ENCODE measurements at places on chromosomes 7 and 10.

GRCh38 chr7:112272921-112273561, 66.5 kb downstream of the ZNF277 start:
- no peak for DNase-seq

GRCh38 chr10:110274072-110274627, 30.6 kb downstream of the SMNDC1 start:
- no peak for DNase-seq

GRCh38 chr7:85103357-85103756, 83.5 kb downstream of the SEMA3D start:
- no peak for DNase-seq

DNA sequence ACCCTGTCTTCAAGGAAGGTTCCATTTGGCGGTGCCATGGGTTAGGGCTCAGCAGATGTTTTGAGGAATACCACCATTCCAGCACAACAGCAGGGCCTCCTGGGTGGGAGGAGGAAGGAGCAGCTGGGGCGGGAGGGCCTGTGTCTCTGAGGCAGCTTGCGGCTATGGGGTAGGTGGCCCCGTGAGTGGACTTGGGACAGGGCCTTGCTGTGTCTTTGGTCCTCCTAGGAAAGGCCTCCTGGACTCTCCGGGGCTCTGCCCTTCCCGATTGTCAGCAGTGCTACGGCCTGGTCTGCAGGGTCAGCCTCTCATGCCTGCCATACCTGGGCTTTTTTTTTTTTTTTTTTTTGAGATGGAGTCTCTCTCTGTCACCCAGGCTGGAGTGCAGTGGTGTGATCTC, 96.7 kb downstream of the PAXIP1 start:
- DNase-seq, result no peak

DNA sequence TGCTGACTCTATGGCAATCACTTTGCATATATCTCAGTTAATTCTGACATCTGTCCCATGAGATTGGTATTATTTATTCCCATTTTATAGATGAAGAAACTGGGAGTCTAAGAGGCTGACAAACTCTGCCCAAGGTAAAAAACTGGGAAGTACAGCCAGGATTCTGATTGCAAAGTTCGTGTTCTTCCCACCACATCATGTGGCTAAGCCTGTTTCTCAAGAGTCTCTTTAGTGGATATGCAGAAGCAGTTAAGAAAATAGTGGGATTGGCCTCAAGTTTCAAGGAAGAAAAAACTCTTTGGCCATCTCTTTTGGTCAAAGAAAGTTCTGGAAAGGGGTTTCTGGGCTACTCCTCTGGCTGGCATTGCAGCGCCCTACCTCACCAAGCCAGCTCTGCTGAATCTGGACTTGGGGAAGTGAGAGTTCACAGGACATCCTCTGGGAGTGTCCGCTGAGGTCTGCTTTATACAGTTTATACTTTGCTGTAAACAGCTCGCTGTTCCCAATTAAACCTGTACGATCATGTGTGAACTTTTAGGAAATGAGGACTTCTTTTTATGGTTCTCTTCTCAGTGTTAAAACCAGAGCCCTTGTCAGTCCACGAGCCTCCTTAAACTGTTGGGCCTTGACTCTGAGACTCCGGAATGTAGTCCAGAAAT, 12.2 kb upstream of the BMPR1A start:
- no peak for DNase-seq

- DNase-seq, result no peak
These were observed 21.8 kb upstream of the MMP21 start for GRCh38 chr10:125797424-125797823.

DNA sequence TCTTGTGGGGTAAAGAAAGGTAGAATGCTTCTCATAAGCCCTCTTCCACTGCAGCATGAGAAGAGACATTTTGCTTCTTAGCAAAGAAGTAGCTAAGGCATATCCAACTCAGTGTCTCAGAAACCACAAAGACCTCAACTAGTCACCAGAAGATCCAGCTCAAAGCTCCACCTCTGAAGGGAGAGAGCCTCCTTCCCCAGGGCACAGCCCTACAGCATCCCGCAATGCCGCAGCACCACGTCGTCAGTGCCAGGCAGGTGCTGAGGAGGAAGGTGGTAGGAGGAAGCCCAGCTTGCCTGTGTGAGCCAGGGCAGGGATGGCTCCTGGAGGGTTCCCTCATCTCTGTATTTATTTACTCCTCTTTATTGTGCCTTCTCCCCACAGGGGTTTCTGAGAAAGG, 385.6 kb upstream of the NPVF start:
- no peak for DNase-seq

DNA sequence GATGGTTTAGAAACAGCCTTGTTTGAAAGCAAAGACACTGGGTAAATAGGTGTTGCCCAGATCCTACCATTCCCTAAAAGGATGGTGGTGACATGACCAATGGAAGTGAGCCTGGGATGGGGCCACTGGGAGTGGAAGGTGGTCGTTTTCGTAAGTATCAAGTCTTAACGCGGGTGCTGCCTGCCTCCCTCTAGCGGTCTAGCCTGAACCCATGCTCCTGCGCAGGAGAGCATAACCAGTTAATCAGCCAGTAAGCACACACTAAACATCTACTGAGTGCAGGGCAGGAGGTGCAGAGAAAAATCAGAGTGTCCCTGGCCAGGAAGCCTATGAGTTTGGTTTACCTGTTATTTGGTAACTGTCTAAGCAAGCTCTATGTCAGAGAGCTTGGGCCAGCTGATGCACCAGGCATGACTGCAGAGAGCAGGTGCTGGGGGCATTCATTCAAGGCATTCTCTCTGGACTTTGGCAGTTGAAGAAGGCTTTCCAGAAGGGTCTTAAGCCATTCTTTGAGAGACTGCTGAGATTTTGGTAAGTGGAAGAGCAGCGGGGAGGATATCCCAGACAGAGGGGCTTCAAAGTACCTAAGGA, 930 bp downstream of the GARIN1A start:
- peak; percentile 66 for DNase-seq

GRCh38 chr7:35556515-35557471, 138.1 kb downstream of the HERPUD2 start:
- no peak for DNase-seq

GRCh38 chr7:102061354-102061945, 225.2 kb upstream of the SH2B2 start:
- DNase-seq, result no peak

DNA sequence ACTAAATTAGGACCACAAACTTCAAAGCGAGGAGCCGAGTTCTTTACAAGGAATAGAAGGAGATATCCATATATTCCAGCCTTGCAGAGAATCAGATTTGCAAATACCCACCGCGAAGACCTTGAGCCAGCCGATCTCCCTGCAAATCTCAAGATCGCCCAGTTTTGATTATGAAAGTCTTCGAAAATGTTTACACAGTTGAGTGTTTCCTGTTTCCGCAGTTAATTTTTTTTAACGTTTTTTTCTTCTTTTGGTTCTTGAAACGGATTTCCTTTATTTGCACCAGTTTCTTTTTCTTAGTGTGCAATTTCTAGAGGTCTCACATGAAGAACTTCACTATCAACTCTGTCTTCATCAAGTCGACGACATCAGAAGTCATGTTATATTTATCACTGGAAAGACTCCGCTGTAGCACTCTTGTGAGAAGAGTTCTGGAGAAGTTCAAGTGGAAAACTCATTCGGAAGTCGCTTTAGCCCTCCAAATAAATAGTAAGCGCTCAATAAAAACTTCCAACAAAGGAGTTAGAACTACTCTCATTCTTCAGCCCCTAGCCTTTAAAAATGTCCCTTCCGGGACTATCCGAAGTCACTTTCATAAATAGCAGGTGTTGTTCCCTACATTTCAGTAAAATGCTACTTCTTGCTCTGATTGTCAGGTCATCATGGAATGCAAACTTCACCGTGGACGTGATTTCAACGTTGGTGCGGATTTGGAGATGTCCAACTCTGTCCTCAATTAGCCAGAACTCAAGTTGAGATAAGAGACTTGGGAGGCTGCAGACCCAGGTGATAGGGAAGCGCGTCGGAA, 11.9 kb upstream of the SPAG6 start:
- DNase-seq, result peak; percentile 48

- DNase-seq, result no peak
These were observed 149.6 kb downstream of the BICC1 start for GRCh38 chr10:58662314-58662713.

GRCh38 chr7:42960762-42961161, 28.6 kb downstream of the MRPL32 start:
- DNase-seq, result no peak

GRCh38 chr10:128875030-128875744, 591.9 kb upstream of the MGMT start:
- DNase-seq, result no peak

GRCh38 chr10:112313234-112313633, 30.0 kb downstream of the TECTB start:
- no peak for DNase-seq

- DNase-seq, result no peak
These were observed 317.5 kb downstream of the DNAJB6 start for GRCh38 chr7:157654350-157654749.

- DNase-seq, result peak; percentile 61
These were observed 62.3 kb downstream of the RAMP3 start for GRCh38 chr7:45219801-45220435.

- no peak for DNase-seq
These were observed 291.1 kb downstream of the GRID1 start for GRCh38 chr10:86075512-86075911.

GRCh38 chr10:119199231-119199992, 8.0 kb upstream of the GRK5 start:
- peak; percentile 72 for DNase-seq

- DNase-seq, result no peak
These were observed 545.4 kb upstream of the FZD8 start for GRCh38 chr10:36187380-36188079.

DNA sequence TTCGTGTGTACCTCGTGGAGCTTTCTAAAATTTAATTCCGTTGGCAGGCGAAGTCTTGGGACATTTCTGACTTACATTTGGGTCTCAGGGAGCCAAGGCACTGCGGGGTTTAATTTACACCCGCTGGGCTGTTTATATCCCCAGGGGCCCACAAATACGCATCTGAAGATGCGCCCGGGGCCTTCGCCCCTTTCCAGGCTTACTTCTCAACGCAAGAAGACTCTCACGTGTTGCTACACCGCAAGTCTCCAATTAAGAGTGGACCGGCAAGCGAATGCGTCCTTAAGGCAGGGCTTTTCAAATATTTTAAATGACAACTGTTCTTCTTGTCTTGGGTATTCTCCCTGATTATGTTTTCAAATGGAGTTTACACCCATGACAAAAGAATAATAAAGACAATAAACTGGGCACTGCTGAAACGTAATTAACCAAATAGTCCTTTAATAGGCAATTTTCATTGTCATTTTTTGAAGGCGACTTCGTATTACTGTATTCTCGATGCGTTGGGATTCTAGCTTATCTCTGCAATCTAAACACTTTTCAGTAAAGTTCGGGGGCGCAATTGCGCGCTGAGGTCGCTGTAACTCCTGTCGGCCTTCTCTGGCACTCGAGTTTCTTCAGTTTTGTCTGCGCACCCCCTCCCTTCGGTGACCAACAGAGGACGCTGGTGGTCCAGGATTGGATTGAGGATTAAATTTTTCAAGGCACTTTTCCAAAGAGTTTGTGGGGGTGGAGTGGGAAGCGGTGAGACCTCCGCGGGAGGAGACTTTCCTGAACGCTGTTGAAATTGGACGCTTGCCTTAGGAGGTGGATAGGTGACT, 837 bp upstream of the IGFBP3 start:
- peak; percentile 85 for DNase-seq

- no peak for DNase-seq
These were observed 48.7 kb downstream of the PDK4 start for GRCh38 chr7:95547361-95548348.

DNA sequence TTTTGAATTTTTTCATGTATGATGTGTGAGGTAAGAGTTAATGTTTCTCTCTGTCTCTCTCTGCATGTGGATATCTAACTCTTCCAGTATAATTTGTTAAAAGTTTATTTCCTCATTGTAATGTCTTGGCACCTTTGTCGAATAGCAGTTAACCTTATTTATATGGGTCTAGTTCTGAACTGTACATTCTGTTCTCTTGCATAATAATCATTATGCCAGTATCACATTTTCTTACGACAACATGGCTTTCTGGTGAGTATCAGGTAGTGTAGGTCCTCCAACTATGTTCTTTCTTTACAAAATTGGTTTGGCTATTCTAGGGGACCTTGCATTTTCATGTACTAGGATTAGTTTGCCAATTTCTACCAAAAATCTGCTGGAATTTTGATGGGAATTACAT, 337.0 kb upstream of the FZD8 start:
- no peak for DNase-seq

- no peak for DNase-seq
These were observed 27.3 kb upstream of the HERPUD2 start for GRCh38 chr7:35722054-35722849.

DNA sequence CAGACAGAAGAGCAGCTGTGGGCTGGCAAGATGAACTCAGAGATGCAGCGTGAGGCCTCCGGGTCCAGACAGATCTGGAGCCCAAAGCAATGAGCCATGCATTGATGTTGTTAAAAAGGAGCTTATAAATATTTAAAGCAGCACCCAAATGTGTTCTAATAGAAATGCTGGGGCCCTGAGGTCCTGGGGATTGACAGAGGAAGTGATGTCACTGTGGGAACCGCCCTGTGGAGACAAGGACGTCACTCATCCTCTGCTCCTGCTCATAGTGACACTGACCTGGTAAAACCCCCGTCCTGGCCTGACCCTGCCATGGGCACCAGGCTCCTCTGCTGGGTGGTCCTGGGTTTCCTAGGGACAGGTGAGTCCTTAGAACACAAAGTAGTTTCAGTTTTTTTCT, 197.0 kb upstream of the PRSS58 start:
- no peak for DNase-seq

GRCh38 chr10:132423966-132424861, 27.2 kb downstream of the PWWP2B start:
- no peak for DNase-seq

- DNase-seq, result peak; percentile 84
These were observed 56.7 kb downstream of the JCAD start for GRCh38 chr10:30002426-30003266.

GRCh38 chr7:2105917-2106316, 126.8 kb downstream of the MAD1L1 start:
- no peak for DNase-seq

DNA sequence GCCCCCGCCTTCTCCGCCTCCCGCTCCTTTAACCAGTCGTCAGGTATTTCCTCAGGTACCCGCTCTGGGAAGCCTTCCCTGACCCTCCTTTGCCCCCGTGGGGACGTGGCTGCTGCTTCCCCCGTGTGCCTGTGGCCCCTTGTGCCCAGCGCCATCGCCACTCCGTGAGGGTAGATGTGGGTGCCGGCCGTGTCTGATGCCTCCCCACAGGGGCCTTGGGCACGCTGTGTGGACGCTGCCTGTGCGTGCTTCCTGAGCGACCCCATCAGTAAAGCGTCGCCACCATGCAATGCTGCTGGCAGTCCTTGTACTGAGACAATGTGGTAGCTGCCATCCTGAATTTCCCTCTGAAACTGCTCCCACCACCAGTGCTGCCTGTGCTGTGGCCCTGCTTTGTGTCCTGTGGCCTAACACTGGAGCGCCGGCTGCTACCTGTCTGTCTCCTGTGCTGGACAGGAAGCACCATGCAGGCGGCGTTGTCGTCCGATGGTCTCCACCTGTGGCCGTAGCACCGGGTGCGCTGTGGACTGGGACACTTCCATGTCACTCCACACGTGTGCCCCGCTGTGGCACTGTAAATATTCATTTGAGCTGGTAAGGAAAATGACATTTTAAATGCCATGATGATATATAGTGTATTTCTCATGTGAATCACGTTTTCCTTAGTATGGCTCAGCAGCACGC, 213.8 kb downstream of the MGMT start:
- no peak for DNase-seq

Measured in ecto neural progenitor cell (in vitro differentiated cells).